ENCODE measurements at places on chromosomes 5 and 9.

- peak; percentile 82 for DNase-seq
Observed at GRCh38 chr5:142151436-142152383, 43.1 kb downstream of the NDFIP1 start.

DNA sequence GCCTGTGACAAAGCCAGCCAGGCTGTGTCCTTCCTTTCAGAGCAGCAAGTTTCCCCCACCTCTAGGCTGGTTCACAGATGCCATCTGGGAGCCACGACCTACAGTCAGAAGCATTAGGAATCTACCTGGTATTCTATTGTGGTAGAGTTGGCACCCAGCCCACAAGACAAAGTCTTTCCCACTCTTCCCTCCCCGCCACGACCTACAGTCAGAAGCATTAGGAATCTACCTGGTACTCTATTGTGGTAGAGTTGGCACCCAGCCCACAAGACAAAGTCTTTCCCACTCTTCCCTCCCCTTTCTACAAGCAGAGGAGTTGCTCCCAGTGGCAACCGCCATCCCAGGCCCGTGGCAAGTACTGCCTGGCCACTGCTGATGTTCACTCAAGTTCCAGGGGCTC, 157.8 kb upstream of the TNC start:
- no peak for DNase-seq

GRCh38 chr9:78351816-78352215, 54.9 kb downstream of the PSAT1 start:
- no peak for DNase-seq

- no peak for DNase-seq
Observed at GRCh38 chr5:40746703-40747102, 9.1 kb downstream of the TTC33 start.

DNA sequence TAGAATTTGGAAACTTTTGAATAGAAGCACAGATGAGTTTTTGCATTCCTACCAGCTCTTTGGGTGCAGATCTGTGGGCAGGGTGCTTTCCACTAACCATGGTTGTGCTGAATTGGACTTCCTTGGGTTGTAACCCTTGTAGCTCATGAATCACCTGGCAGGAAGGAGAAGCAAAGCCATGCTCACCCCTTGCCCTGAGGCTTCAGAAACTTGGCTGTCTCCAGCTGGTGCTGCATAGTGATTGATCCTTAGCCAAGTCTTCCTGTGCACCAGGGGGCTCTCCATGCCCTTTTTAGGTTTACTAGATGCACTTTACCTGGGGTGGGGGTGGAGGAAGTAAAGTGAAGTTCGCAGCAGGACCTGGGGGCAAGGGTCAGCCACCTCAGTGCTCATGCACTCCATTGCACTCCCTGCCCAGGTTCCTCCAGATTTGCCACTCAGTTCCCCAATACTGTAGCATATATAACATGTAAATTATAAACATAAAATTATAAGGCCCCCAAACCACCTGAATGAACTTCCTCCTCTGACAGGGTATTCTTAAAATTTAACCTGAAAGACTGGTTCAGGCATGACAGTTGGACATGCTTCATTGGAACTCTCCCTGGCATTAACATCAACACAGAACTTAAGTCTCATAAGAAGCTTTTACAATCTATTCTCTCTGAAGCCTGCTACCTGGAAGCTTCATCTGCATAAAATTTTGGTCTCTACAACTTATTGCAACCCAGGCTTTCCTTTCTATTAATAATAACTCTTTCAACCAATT, 25.8 kb upstream of the IFNA14 start:
- no peak for DNase-seq

- DNase-seq, result no peak
Observed at GRCh38 chr9:133995012-133995896, 3.1 kb upstream of the VAV2 start.

GRCh38 chr5:17302106-17302505, 84.7 kb downstream of the BASP1 start:
- DNase-seq, result no peak

- no peak for DNase-seq
Observed at GRCh38 chr5:14217587-14217986, 74.4 kb downstream of the TRIO start.

- no peak for DNase-seq
Observed at GRCh38 chr9:137639303-137640051, 20.7 kb downstream of the EHMT1 start.

DNA sequence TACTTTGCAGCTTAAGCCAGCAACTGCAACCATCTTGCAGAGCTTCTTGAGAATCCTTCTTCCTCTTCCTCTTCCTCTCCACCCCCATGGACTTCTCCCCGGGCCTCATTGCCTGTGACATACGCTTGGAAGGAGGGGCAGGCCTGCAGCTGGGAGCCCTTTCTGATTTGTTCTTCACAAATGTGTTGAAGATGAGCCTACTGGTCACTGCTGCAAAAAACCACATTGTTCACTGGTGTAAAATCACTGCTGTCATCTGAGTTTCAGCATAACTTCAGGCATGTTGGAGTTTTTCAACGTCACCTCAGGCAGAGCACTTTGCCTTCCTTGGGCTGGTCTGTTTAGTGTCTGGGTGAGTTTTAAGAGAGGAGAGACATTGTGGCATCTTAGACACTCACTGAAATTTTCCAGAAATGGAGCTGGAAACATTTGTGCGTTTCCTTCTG, 7.9 kb downstream of the TJP2 start:
- peak; percentile 27 for DNase-seq

DNA sequence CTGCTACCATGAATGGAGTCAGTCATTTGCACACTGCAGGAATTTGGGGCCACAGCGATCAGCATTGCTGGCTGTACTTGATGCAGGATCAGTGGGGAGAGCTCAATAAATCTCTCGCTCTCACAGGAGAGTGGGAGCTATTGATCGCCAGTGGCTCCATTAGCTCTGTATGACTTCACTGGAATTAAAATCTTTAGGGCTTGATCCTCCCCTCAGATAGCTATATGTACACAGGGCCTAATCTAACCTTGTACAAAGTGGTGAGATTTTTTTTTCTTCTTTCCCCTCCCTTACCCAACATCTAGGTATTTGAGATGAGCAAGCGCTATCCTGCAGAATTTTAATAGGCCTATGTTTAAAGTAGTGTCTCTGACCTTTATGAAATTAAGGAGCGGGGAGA, 84.9 kb downstream of the IZUMO3 start:
- no peak for DNase-seq

GRCh38 chr9:134564431-134565170, 77.0 kb upstream of the COL5A1 start:
- no peak for DNase-seq

GRCh38 chr5:369151-369868, 47.8 kb downstream of the AHRR start:
- DNase-seq, result no peak

DNA sequence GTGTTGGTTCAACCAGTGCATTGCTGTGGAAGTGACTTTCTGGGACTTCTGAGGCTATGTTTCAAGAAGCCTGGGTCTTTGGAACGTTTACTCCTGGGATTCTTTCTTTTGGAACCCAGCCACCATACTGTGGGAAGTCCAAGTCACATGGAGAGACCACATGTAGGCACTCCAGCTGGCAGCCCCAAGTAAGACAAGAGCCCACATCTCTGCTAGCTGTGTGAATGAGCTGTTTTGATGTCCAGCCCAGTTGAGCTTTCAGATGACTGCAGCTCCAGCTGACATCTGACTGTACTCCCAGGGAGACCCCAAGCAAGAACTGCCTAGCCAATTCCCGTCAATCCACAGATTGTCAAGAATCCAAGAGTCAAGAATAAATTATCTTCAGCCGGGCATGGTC, 60.1 kb upstream of the SPATA31D4 start:
- no peak for DNase-seq

DNA sequence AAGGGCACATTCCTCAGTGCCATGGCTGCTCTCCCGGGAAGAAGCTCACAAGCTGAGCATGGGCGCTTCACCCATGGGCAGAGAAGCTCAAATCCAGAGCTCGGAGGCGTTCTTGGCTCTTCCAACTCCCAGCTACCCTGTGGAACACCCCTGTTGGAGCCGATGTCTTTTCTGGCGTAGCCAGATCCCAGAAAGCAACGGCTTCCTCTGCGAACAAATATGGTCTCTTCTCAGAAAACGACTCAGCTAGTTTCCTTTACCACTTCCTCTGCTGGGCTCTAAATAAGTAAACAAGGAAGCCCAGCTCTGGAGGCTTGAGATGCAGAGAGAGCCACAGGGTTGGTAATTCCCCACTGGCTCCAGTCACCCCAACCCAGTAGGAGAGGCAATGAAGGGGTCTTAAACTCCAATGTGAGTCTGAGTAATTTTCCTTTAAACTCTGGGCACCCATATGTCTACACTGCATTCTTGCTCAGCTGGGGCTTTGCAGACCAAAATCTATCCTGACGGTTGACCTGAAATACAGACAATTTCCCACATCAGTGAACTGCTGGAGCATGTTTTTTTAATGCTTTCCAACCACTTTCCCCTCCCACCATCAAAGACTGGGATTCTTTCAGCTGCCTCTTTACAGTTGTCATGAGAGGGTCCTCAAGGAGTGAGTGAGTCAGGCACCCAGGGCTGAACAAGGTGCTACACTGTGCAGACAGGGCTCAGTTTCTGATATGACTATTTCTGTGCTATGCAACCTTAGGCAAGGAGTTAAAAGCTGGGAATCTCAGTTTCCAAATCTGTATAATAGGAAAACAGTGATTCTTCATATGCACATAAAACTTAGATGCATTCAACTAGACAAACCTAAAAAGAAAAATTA, at the start of gene LCP2:
TSS of gene LCP2 (minus strand) at position 189 of the 874 bp plus-strand sequence. CDS start at position 23, 166 bp downstream.
- DNase-seq, result peak; percentile 80

DNA sequence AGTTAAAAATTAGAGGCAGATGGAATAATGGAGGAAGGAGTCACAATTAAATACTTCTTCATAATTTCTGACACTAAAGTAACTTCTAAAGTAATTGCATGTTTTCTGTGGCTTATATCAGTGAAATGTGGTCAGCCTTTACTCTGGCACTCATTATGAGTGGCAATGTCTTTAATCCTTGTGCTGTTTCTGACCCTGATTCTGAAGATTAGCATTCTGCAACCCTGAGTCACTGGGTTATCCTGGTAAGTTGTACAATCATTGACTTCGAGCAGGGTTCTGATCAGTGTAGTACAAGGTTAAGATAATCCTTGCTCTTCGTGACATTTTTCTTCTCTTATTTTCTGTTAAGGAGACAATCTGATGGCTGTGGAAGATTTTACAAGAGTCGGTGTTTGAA, 379.4 kb upstream of the RORB start:
- DNase-seq, result no peak

DNA sequence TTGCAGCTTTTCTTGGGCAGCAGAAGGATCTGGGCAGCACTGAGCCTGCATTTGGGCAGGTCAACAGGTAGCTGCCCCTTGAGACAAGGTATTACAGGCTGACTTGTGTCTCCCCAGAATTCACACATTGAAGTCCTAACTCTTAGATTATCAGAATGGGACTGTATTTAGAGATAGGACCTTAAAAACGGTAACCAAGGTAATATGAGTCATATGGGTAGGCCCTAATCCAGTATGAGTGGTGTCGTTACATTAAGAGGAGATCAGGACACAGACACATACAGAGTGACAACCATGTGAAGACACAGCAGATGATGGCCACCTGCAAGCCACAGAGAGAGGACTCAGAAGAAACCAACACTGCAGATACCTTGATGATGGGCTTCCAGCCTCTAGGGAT, 3.2 kb downstream of the C1QTNF2 start:
- no peak for DNase-seq

GRCh38 chr5:36734422-36734821, 128.0 kb downstream of the SLC1A3 start:
- DNase-seq, result peak; percentile 36

DNA sequence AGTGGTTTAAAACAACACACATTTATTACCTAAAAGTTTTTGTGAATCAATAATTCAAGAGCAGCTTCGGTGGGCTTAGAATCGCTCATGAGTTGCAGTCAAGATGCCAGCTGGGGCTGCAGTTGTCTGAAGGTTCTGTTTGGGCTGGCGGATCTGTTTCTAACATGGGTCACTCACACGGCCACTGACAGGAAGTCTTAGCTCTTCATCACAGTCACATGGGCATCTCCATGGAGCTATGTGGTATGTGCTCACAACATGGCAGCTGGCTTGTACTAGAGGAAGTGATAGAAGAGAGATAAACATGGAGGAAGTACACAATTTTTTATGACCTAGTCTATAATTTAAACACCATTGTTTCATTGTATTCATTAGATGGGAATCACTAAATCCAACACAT, 11.2 kb downstream of the KLHL9 start:
- DNase-seq, result no peak

DNA sequence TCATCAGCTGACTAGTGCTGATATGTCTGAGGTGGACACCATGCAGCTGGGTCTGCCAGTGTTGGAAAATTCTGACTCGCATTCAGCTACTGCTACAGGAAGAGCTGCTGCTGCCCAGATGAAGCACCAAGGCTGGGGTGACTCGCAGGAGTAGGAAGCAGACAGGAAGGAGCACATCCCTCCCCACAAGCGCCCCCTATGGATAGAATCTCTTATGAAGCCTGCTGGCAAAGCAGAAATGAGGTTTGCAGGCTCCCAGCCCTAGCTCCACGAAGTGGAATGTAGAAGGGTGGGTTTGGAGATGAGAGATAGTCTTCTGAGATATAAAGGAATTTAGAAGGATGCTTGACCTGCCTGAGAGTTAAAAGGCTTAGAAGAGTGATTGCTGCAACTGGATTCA, 443.0 kb downstream of the ACTL7B start:
- DNase-seq, result no peak

GRCh38 chr5:58412081-58412480, 47.8 kb downstream of the PLK2 start:
- DNase-seq, result no peak

- peak; percentile 88 for DNase-seq
Observed at GRCh38 chr5:50501491-50502228, 60.6 kb upstream of the EMB start.

GRCh38 chr9:37191403-37192089, 71.2 kb downstream of the ZCCHC7 start:
- no peak for DNase-seq

DNA sequence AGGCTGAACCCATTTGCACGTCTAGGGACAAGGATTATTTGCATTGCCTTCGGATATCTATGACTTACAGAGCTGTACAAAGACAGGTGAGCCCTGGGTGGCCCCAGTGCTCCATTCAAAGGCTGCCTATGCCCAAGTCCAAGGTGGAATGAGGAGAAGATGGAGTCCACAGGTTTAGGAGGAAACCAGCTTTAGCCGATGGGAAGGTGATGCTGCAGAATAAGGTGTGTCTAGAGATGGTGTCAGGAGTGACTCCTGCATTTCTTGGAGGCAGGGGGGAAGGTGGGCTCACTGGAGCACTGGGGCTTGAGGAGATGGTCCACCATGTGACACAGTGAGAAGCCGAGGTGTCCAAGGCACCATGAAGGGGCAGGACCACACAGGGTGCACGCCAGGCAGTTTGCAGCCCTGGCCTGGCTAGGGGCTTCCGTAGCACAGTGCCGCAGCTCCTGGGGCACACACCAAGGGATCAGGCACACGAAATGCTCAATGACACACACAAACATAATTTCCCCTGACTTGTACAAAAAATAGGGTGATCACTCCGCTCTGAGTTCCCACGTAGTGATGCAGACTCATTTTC, 32.1 kb downstream of the SEMA4D start:
- no peak for DNase-seq

DNA sequence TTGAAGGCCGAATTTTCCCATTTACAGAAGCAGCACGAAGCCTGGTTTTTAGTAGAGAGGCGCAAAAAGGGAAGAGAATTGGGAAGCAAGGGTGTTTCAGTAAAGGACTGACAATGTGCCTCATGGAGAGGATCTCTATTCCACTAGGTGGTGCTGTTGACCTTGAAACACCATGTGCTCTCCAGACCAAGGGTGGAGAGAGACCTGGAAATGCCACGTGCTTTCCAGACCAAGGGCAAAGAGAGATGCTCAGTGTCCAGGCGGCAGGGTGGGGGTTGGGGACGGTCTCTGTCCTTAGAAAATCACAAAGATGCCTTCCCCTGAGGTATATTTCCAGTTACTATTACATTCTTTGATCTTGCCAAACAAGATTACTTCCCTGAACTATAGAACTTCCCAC, 425.3 kb downstream of the CSNK1G3 start:
- peak; percentile 46 for DNase-seq
